NCI-H187 (cell line): ENCODE measurements at places on chromosomes 7 and 10.

DNA sequence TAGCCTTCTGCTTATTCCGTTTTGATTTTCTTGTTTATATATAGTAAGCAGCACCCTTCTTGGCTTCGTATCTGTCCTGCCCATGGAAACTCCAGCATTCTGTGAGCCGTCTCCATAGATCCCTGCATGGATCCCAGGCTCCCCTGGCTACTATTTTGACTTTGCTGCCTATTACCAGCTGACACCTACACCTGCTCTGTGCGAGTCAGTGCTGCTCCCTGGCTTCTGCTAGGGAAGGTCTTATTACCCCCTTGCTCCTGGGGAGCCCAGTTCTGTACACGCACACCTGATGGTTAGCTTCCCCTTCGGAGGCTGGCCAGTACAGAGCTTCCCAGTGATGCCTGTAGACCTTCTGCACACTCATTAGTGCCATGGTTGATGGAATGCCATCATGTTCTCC, 35.4 kb downstream of the NACAD start:
- DNase-seq: no peak

DNA sequence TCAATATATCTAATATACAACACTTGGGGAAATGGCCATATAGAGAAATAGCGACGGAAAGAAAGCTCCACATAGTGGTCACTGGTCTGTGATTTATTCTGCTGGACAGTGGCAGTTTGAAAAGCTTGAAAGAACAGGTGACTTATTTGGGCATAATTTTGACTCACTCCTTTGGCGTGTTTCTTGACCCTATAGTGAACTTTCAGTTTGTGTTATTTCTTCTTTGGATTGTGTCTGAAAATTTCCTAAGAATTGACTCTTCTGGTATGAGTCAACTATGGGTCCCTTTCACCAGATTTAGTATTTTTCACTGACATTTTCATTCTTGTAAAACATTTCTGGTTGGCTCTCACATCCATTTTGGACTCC, 25.8 kb upstream of the IMMP2L start:
- no peak for DNase-seq

DNA sequence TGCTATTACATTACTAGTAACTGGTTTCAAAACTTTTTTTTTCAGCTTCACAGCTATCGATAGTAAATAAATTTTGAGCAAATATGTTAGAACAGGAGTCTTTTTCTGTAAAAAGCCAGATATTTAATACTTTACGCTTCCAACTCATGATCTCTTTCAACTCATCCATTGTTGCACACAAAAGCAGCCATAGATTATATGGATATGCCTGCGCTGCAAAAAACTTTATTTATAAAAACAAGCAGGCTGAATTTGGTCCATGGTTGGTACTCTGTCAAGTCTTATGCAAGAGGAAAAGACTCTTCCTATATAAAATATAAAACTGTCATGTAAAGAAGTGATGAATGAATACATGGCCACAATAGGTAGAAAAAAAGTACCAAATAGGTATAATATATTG, 31.1 kb downstream of the WASL start:
- no peak for DNase-seq

DNA sequence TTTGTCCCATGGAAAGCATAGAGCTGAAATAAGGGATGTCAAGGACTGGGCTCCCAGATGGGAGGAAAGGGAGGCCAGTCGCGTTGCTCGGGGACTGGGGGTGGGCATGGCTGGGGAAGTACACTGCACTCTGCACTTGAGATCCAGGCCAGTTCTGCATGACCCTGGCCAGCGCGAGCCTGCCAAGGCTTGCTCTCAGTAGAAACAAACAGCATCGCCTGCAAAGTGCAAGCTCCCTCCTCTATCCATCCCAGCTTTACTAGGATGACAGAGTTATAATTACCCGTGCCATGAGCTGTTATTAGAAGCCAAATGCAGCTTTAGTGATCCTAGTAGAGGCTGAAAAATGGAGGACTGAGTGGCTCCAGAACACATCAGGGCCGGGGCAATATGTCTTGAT, 43.9 kb upstream of the PDCD4 start:
- DNase-seq: no peak

DNA sequence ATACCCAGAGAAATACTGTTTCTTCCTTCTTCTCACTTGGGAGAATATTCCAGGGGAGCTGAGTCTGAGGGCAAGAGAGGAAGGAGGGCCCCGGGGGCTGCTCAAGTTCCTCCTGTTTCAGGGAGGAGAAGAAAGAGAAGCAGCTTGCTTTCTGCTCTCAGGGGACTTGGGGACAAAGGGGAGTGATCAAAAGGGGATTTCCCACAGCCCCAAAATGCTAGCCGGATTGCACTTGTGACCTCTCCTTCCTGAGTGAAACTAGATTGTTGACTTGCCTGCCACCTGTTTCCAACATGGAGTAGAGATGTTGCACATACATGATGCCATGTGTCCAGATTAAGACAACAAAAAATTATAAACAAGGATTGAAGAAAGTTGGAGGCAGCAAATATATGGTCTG, 28.7 kb upstream of the PDCD4 start:
- no peak for DNase-seq

GRCh38 chr7:82167558-82168314, 275.8 kb downstream of the CACNA2D1 start:
- DNase-seq: no peak

DNA sequence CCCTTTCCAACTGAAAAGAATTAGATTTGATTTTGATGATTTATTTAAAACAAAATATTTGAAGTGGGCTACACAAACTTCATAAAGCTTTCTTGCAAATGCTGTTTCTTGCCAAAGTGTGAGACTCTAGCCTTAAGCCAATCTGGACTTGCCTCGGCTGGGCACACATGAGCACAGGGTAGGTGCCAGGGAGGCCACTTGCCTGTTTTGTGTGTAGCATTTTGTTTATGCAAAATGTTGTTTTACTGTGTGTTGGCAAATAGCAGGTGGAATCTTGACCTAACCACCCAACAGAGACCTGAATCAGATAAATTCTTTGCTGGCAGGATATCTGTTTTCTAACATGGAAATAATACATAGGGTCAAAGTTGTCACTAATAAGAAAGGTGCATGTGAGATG, 161.1 kb downstream of the BMPER start:
- no peak for DNase-seq

GRCh38 chr10:74419491-74419951, 268.5 kb downstream of the ADK start:
- DNase-seq: no peak

- DNase-seq: no peak
Observed at GRCh38 chr10:128522551-128523308, 396.5 kb upstream of the MKI67 start.

- no peak for DNase-seq
Observed at GRCh38 chr7:120838281-120838682, 19.7 kb downstream of the TSPAN12 start.

GRCh38 chr7:34869057-34869456, 168.2 kb downstream of the DPY19L1 start:
- no peak for DNase-seq

DNA sequence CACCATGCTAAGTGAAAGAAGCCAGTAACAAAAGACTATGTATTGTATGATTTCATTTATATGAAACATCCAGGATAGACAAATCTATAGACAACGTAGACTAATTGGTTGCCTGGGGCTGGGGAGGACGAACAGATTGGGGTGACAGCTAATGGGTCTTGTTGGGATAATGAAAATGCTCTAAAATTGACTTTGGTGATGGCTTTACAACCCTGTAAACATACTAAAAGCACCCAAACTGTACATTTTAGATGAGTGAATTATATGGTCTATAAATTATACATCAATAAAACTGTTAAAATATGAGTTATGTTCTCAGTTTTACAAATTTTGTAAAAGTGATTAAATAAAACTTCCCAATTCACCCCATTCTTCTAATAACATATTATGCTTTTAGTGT, 261.5 kb downstream of the ELMO1 start:
- DNase-seq: no peak

DNA sequence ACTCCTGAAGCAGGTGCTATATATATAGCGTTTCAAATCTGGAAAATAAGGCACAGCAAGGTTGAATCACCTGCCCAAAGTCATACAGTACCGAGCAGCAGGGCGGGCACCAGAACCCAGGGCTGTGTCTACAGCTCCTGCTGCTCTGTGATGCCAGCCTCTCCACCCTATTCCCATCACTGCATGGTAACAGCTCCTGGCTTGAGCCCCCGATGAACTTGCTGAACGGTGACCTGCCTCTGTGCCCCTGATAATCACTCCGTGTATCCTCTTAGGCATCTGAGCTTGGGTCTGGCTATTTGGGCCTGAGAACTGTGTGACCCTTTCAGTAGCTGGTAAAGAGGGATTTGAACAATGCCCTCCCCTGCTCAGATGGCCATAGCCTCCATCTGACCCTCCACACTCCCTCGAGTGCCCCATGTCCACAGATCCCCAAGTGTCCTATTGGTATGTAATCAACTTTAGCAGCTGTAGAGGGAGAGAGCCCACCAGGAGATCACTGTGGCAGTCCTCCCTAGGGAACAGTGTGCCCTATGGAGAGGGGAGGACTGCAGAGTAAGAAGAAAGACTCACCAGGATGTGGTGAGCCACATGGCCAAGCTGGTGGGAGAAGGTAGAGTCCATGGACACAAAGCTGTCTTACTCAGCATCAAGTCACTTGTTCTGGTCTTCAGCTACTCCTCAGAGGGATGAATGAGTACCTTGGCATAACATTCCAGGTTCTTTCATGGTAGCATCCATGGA, 1.1 kb upstream of the ARHGAP22 start:
- DNase-seq: no peak

GRCh38 chr10:47181052-47181849, 118.7 kb upstream of the GDF10 start:
- no peak for DNase-seq

GRCh38 chr7:151010307-151011096, 13.8 kb downstream of the ATG9B start:
- no peak for DNase-seq

DNA sequence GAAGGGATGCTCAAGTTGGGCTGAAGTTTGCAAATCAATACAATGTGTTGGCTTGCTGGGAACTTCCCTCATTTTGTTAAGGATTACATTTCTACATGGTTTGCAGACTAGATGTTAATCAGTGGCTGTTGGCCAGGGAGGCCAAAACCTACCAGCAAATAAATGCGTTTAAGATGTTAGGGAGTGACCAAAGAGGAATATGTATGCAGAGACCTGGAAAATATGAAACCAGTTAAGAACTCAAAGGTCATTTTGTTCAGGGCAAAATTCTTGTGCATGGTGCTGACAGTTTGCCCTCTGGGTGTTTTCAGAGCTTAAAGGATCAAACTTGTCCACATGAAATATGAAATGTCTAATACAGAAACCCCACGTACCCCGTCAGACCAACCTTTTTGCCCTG, 30.3 kb downstream of the GATA3 start:
- no peak for DNase-seq

DNA sequence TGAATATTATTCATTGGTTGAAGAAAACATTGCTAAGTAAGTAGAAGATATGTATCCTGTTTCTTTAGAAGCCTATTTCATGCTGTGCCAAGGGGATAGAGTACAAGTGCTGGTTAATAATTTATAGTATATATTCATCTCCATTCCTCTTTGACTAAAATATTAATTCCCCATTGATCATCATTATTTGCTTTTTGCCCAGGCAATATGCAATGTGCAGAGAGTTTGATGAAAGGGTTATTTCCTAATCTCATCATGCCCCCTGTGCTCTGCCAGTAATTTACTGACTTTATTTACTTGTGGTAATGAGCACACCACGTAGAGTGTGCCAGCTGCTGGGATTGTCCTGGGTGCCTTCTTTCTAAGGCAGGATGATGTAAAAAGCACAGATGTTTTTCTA, 180.9 kb downstream of the REEP3 start:
- DNase-seq: no peak

DNA sequence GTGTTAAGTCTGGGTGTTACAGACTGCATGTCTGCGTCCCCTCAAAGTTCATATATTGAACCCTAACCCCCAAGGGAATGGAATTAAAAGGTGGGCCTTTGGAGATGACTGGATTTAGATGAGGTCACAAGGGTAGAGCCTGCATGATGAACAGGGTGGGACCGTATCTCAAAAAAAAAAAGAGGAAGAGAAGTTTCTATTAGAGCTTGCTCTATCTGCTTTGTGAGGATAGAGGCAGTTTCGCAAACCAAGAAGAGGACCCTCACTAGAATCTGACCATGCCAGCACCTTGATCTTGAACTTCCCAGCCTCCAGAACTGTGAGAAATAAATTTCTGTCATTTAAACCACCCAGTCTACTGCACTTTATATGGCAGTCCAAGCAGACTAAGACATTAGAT, 1.4 kb downstream of the KIN start:
- DNase-seq: no peak

- DNase-seq: no peak
Observed at GRCh38 chr10:58795560-58795959, 282.9 kb downstream of the BICC1 start.

- no peak for DNase-seq
Observed at GRCh38 chr10:3777981-3778691, 6.9 kb downstream of the KLF6 start.

DNA sequence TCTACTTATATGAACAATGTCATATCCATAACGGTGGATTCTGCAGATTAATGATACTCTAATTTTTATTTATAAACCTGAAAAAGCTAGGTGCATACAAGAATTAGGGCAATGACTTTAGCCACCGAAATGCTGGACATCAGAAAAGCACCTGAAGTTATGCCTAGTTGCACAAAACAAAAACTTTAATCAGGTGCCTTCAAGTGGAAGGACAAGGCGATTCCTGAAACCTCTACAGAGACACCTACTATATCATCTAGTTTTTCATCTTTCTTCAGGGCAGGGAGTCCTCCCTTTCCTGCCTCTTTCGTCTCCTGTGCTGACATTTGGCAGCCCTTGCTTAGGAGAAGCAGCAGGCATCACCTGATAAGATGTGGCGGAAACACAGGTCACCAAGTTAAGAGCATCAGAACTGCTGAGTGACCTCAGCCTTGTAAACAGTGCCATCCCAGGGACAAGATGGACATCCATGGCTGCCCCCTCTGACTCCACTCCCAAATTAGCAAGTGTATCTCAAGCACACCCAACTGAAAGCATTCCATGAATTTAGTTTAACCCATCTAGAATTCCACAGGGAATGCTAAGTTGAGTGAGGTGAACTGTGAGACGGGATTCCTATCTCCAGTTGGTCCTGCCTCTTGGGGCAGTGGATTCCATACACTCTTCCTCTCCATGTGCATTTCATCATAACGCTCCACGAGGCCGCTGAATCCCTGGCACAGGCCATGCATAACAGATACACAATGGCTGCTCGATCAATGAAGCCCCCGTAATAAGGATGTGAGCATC, 5.8 kb downstream of the ITPRIP start:
- DNase-seq: no peak

DNA sequence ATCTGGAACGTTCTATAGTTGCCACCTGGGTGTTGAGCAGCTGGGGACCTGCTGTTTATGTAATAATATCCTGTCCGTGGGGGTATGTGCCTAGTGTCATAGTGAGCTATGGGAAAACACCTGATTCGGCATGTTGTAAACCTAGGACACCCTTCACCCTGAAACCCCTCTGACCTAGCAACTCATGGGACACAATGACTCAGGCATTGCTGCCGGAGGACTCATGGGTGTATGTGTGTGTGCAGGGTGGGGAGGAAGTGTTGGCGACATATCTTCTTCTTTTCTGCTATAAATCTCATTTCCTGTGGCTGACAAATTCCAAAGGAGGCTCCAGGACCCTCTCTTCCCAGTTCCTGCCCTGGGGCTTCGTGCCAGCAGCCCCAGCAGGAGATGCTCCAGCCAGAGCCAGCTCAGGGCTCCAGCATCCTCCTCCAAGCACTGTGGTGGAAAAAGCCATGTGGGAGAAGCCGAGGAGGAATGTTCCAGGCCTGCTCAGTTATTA, 77.0 kb upstream of the PODXL start:
- no peak for DNase-seq

GRCh38 chr7:20788420-20788990, 1.8 kb upstream of the SP8 start:
- DNase-seq: no peak
